Amniotic stem cell (primary cell): ENCODE measurements at places on chromosomes 11 and 22.
A peak's percentile ranks its signal among the peaks of the same experiment; 100 is the strongest.

- no peak for DNase-seq
Observed at GRCh38 chr11:124896071-124896750, 1.5 kb downstream of the ROBO4 start.

GRCh38 chr11:65181569-65182257, at the start of gene CAPN1:
Gene CAPN1 (plus strand): TSS chr11:65181928. CDS start chr11:65182702, 774 bp downstream.
- DNase-seq, result peak; percentile 83

DNA sequence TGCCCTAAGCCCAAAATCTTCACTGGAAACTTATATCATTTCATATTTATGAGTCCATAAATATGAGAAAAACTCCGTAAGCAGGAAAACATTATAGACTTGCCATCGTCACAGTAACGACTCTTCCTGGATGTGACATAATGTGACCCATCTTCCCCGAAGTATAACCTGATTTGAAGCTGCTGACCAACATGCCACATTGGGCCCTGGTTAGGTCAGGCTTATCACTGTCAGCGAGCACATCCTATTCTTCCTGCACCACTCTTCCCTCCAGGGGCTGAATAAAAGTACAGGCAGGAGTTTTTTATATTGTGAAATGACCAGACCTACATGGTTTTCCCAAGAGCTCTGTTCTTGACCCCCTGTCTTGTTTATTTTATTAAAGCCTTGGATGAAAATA, 12.1 kb upstream of the BLID start:
- no peak for DNase-seq

DNA sequence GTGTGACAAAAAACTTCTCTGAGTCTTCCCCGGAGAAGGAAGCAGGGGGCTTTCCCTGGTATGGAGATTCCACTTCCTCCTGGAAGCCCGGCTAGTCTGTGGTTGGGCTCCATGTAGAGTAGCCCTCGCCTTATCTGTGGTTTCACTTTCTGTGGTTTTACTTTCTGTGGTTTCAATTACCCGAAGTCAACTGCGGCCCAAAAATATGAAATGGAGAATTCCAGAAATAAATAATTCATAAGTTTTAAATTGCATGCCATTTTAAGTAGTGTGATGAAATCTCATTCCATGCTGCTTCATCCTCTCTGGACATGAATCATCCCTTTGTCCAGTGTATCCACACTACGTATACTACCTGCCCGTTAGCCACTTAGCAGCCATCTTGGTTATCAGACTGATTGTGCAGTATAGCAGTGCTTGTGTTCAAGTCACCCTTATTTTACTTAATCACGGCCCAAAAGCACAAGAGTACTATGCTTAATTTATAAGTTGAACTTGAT, 275.0 kb upstream of the SESN3 start:
- DNase-seq, result peak; percentile 68

- no peak for DNase-seq
Observed at GRCh38 chr11:94803491-94803890, 35.3 kb downstream of the AMOTL1 start.

- no peak for DNase-seq
Observed at GRCh38 chr11:68965901-68966853, 14.6 kb downstream of the MRGPRD start.

DNA sequence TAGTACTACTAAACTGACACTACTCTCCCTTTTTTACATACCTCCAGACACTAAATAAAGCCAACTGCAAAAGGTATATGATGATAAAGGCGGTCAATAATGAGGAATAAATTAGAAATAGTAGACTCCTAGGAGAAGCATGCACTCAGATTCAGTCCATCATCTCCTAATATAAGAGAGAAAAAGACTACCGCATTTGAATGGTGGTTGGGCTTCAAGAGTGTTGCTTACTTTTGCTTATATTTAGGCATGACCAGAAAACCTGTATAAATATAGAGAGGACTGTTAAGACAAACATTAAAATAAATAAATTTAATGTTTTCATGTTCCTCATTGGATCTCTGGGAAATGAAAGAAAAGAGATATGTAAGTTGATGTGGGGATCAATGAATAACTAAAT, 1137.0 kb downstream of the FAM181B start:
- no peak for DNase-seq

- DNase-seq, result no peak
Observed at GRCh38 chr11:83779876-83780275, 493.7 kb upstream of the CCDC90B start.

- DNase-seq, result no peak
Observed at GRCh38 chr11:78110830-78111229, 28.6 kb downstream of the ALG8 start.

GRCh38 chr11:9887472-9887871, 223.6 kb downstream of the SWAP70 start:
- DNase-seq, result no peak
